Effector memory CD8-positive, alpha-beta T cell (primary cell): ENCODE measurements at places on chromosomes 6 and 20.

GRCh38 chr20:53287357-53288042, 306.1 kb downstream of the ZNF217 start:
- peaks cover 68% of the 10 kb centered on the region for H3K27me3 ChIP-seq
- H3K36me3 ChIP-seq: no peaks in the 10 kb centered on the region
- no peak overlapping the region for H3K27ac ChIP-seq
- no peaks in the 10 kb centered on the region for H3K4me1 ChIP-seq
- no peak overlapping the region for H3K4me3 ChIP-seq
- no peak for DNase-seq

- no peaks in the 10 kb centered on the region for H3K27me3 ChIP-seq
- H3K4me1 ChIP-seq: peaks cover 73% of the 10 kb centered on the region
- peak overlapping the region; percentile 74 for H3K4me3 ChIP-seq
Observed at GRCh38 chr20:44643596-44644229, 7.8 kb downstream of the ADA start.

DNA sequence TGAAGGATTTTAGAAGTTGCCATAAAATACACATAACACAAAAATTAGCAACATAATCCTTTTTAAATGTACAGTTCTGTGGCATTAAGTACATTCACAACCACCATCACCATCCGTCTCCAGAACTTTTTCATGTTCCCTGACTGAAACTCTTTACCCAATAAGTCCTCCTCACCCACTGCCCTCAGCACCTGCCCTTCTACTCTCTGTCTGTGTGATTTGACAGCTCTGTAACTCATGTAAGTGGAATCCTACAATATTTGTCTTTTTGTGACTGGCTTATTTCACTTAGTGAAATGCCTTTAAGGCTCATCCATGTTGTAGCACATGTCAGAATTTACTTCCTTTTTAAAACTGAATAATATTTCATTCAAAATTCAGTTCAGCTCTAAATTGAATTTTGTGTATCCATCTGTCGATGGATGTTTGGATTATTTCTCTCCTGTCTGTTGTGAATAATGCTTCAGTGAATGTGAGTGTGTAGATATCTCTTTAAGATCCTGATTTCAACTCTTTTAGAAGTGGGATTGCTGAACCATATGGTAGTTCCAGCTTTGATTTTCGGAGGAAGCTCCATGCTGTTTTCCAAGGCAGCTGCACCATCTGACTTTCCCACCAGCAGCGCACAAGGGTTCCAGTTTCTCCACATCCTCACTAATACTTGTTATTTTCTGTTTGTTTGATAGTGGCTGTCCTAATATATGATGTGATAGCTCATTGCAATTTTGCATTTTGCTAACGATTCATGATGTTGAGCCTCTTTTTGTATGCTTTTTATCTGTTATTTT, 4.2 kb downstream of the ENTPD6 start:
- H3K4me1 ChIP-seq: peaks cover 47% of the 10 kb centered on the region
- no peak overlapping the region for H3K27ac ChIP-seq
- DNase-seq: no peak
- no peaks in the 10 kb centered on the region for H3K36me3 ChIP-seq

GRCh38 chr20:24691901-24692351, 222.5 kb downstream of the SYNDIG1 start:
- no peak overlapping the region for H3K4me3 ChIP-seq
- H3K4me1 ChIP-seq: no peaks in the 10 kb centered on the region
- no peaks in the 10 kb centered on the region for H3K36me3 ChIP-seq

- H3K27ac ChIP-seq: no peak overlapping the region
- DNase-seq: no peak
- H3K27me3 ChIP-seq: no peaks in the 10 kb centered on the region
- no peak overlapping the region for H3K4me3 ChIP-seq
- no peaks in the 10 kb centered on the region for H3K36me3 ChIP-seq
Observed at GRCh38 chr6:108822401-108822800, 25.8 kb upstream of the ARMC2 start.

- no peak overlapping the region for H3K4me3 ChIP-seq
- peak overlapping the region; percentile 35 for H3K27ac ChIP-seq
- H3K36me3 ChIP-seq: peaks cover 18% of the 10 kb centered on the region
- peaks cover 7% of the 10 kb centered on the region for H3K4me1 ChIP-seq
Observed at GRCh38 chr20:41499961-41500725, 118.0 kb downstream of the CHD6 start.

DNA sequence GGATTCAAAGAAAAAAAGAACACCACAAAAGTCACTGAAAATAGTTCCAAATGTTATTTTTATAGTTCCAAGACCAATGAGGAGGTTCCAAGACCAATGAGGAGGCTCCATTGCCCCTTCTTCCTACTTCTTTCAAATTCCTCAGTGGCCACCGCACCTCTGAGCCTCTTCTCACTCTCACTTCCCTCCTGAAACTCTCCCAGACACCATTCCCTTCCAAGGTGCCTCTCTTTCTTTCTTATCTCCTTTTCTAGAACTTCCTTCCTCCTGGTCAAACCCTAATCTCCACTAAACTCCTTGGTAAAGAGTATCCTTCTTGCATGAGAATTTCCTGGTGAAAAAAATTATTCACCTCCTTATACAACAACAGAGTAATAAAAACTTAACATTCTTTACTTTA, 20.4 kb upstream of the MCUR1 start:
- H3K36me3 ChIP-seq: no peaks in the 10 kb centered on the region
- no peaks in the 10 kb centered on the region for H3K4me1 ChIP-seq
- H3K27ac ChIP-seq: no peak overlapping the region
- DNase-seq: no peak

DNA sequence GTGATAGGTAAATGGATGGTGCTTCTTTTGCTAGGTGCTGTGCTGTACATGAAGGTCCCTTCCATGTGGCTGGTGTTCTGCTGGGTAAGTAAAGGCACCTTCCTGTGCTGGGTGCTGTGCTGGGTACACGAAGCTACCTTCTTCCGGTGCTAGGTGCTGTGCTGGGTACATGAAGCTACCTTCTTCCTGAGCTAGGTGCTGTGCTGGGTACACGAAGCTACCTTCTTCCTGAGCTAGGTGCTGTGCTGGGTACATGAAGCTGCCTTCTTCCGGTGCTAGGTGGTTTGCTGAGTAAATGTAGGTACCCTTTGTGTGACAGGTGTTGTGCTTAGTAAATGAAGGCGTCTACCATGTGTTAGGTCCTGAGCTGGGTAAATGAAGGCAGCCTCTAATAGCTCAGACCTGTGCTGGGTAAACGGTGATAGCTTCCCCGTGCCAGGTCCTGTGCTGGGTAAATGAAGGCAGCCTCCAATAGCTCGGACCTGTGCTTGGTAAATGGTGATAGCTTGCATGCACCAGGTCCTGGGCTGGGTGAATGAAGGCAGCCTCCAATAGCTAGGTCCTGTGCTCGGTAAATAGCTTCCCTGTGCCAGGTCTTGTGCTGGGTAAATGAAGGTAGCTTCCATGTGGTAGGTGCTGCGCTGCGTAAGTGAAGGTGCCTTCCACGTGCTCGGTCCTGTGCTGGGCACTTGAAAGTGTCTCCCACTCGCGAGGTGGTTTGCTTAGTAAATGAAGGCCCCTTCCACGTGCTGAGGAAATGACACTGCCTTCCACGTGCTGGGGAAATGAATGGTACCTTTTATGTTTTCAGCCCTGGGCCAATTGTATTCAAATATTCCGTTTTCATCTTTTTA, 115.5 kb downstream of the ERMARD start:
- peaks cover 4% of the 10 kb centered on the region for H3K36me3 ChIP-seq
- no peak overlapping the region for H3K27ac ChIP-seq
- H3K4me1 ChIP-seq: peaks cover 7% of the 10 kb centered on the region
- no peaks in the 10 kb centered on the region for H3K27me3 ChIP-seq
- no peak overlapping the region for H3K4me3 ChIP-seq

GRCh38 chr6:144757299-144757698, 472.2 kb downstream of the UTRN start:
- H3K4me3 ChIP-seq: no peak overlapping the region
- H3K4me1 ChIP-seq: peaks cover 15% of the 10 kb centered on the region
- DNase-seq: no peak
- no peaks in the 10 kb centered on the region for H3K27me3 ChIP-seq
- no peak overlapping the region for H3K27ac ChIP-seq

DNA sequence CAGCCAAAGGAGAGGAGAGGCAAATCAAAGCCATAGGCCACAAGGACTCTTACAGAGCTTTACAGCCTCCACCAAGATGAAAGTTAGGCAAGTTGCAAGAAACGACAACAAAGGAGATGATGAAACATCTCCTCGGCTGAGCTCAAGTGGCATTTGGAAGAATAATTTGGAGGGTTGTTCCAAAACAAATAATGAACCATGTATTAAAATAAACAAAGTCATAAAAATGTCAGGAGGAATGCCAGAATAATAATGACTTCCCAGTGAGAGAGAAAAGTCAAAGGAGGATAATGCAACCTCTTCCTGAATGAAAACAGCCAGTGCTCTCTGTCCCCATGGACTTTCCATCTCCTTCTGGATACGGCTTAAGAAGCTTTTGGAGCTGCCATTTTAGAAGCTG, 371.4 kb upstream of the ID4 start:
- H3K4me1 ChIP-seq: no peaks in the 10 kb centered on the region
- H3K4me3 ChIP-seq: no peak overlapping the region
- no peak overlapping the region for H3K27ac ChIP-seq

DNA sequence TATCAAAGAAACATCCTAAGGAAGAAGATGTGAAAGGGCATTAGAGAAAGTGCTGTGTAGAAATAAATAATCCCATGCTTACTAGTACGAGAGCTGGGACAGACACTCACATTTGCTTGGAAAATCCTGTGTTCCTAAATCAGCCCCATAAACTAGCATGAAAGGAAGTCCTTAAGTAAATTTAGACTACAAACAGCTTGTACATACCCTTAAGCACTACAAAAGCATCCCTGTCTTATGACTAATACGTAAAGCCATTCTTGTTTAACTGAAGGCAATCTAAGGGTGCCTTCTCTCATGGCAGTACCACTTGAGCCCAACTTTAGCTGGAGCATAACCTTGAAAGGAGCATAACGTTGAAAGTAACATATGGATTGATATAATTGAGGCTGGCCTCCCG, 15.4 kb upstream of the FOXQ1 start:
- no peaks in the 10 kb centered on the region for H3K4me1 ChIP-seq
- no peak overlapping the region for H3K4me3 ChIP-seq
- H3K27me3 ChIP-seq: peaks cover 44% of the 10 kb centered on the region
- H3K36me3 ChIP-seq: no peaks in the 10 kb centered on the region
- DNase-seq: no peak
- H3K27ac ChIP-seq: no peak overlapping the region

DNA sequence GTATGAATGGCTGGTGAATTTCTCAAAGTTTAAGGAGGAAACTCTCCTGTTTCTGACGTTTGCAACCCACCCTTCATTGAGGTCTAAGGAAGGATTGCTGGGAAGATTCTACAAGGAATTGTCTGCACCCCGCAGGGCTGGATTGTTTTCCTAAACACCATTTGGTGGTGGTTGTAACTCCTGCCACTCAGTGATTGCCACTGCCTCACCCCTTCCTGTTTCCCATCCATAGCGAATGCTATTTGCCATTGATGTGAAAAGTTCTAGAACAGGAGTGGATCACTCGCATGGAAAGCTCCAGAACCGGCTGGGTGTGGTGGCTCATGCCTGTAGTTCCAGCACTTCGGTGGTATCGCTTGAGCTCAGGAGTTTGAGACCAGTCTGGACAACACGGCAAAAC, 8.7 kb upstream of the DSP start:
- no peak overlapping the region for H3K4me3 ChIP-seq
- H3K36me3 ChIP-seq: peaks cover 3% of the 10 kb centered on the region
- no peaks in the 10 kb centered on the region for H3K4me1 ChIP-seq
- DNase-seq: no peak
- H3K27me3 ChIP-seq: peaks cover 54% of the 10 kb centered on the region

DNA sequence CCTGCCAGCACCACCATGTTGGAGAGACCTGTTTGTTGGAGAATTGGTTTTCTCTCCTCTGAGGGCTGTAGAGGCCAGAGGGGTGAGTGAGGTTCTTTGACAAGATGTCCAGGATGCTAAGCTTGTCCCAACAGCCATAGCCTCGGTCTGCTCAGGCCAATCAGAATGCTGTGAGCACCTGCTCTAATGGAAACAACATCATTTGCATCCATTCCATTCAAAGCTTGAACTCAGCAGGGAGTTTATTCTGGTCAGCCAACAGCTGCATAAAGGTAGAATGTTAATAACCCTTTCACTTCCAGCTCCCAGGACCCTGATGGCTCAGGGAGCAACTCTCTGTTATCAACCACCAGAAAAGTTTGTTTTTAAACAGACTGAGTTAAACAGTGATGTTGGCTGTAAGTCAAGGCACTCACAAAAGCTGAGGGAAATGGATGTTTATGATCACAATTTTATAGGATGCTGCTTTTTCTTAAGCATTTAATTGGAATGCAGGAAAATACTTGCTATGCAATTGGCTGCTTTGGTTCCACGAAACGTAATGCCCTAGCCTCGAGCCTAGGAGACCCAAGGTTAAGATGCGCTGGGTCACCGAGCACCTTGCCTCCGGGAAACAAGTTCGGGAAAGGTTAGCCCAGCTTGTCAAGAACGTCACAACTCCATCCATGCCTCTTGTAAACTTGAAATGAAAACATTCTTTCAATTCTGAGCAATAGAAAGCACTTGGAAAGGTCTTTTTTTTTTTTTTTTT, 155.2 kb downstream of the NFATC2 start:
- H3K27ac ChIP-seq: peak overlapping the region; percentile 86
- no peak overlapping the region for H3K4me3 ChIP-seq
- peaks cover 25% of the 10 kb centered on the region for H3K36me3 ChIP-seq
- peaks cover 41% of the 10 kb centered on the region for H3K4me1 ChIP-seq

DNA sequence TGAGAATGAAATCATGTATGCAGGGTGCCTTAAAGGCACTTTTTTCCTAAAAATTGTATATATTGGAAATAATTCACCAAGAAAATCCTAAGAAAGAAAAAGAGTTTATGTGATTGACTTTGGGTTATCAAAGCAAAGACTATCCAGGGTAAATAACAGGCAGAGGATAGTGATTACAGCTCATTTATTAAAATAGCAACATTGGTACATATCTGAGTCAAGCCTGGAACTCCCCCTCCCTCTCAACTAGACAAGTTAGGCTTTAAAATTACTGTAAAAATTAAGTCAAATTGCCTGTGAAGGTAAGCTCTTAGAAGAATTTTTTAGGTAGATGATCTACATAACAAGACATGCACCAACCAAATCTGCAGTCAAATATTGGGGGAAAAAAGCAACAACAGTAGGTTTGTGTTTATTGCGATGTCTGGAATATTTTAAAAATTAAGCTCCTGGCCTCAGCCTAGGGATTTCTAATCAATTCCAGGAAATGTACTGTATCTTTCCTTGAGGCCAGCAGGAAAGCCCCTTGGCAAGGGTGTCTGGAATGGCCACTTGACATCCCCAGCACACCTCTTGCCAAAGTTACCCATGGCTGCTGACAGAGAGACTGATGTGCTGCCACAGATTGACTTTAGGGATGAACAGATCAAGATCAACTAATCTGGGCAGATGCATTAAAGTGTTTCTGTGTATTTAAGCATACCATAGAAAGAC, 31.2 kb upstream of the HBS1L start:
- peaks cover 32% of the 10 kb centered on the region for H3K4me1 ChIP-seq
- H3K27ac ChIP-seq: peak overlapping the region; percentile 66
- no peak for DNase-seq
- peaks cover 9% of the 10 kb centered on the region for H3K36me3 ChIP-seq
- H3K4me3 ChIP-seq: peak overlapping the region; percentile 78

DNA sequence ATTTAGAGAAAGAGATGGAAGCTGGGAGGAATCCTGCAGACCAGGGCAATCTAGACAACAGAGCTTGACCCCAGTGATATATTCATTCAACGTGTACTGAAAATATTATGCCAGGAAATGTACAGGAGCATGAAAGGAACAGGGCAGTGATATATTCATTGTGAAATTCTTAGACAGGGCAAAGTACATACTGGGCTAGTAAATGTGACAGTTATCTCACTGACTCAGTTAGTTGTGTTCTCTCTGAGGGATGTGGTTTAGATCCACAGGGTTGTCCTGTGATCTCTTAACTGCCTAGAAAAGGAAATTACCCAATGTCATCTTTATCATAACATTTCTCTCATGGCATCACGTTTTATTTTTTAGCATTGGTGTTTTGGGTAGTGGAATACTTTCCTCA, 891.3 kb downstream of the EYS start:
- H3K27me3 ChIP-seq: no peaks in the 10 kb centered on the region
- DNase-seq: no peak
- H3K4me3 ChIP-seq: no peak overlapping the region
- no peaks in the 10 kb centered on the region for H3K36me3 ChIP-seq
- H3K27ac ChIP-seq: no peak overlapping the region
